ENCODE measurements at places on chromosomes 2 and 18.
A peak's percentile ranks its signal among the peaks of the same experiment; 100 is the strongest.

DNA sequence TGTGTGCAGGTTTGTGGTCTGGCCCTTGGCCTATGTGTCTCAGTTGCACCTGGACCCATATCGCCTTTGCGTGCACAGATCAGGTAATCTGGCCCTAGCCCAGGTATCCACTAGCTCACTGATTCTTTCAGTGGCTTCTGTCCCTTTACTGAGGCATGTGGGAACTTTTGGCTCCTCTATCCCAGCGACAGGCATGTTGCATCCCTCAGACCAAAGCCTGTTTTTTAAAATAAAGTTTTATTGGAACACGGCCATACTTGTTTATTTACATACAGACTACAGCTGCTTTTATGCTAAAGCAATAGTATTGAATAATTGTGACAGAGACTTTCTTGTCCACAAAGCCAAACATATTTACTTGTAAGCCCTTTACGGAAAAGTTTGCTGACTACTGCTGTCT is 39.9 kb upstream of the UPP2 start:
- DNase-seq: no peak

GRCh38 chr2:138846216-138846821 is 66.1 kb upstream of the NXPH2 start:
- no peak for DNase-seq

- DNase-seq: no peak
These were observed 235.7 kb downstream of the CDCA7 start for GRCh38 chr2:173590276-173590861.

GRCh38 chr2:235605312-235606003 is 111.6 kb downstream of the AGAP1 start:
- DNase-seq: no peak

GRCh38 chr18:62781893-62782292 is 66.6 kb downstream of the PHLPP1 start:
- no peak for DNase-seq

GRCh38 chr18:36316246-36316645 is 18.7 kb downstream of the FHOD3 start:
- DNase-seq: no peak

DNA sequence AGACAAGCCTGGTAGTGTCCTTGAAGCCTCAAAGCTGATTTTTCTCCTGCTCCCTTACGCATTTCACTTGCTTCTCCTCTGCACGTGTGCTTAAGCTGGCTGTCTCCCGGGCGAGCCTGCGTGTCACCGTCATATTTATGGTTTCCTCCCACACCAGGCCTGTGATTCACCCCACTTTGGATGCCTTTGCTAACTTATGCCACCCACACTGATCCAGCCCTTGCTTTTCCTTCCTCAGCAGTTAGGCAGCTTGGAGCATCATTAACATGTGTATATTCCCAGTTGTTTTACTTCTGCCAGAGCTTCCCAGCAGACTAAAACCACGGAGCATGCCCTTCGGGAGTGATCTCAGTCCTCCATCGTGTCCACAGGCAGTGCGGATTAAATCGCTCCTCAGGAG is 2.2 kb downstream of the ST3GAL5 start:
- peak; percentile 6 for DNase-seq

- DNase-seq: no peak
These were observed 121.7 kb upstream of the GLI2 start for GRCh38 chr2:120613742-120614571.

DNA sequence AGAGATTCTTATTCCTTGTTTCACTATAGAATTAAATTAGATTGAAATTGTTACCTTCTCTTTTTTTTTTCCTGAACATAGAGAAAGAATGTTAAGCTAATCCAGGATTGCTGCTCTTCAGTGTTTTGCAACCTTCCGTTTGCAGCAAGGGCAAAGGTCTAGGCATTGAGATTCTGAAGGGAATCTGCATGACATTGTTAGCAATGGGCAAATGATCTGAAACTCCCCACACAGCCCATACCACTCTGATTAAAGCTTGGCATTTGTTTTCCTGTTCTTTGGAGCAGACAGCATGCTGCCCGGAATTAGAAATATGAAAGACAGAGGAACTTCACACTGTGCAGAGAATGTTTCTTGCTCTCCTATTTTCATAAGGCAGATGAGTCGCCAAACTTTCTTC is 551.8 kb downstream of the SOCS6 start:
- DNase-seq: no peak

DNA sequence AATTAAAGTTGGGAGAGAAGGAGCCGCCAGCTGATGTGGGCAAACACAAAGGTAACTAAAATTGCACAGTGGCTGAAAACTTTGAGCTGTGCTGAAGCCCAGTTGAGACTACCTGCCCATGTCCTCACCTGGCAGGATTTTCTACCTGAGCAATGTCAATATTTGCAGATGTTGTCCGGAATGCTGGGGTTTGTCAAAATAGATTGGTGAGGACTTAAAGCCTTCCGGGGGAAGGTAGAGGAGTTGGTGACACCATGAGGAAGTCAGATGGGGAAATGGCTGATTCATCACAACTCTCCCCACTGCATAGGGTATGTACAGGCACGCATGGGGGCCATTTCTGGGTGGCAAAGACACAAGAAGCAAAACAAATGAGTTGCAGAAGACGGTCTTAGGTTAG is 114.9 kb downstream of the ALK start:
- no peak for DNase-seq

GRCh38 chr18:42583283-42583731 is 532.2 kb downstream of the RIT2 start:
- DNase-seq: no peak

GRCh38 chr2:232883116-232883721 is 13.2 kb downstream of the SNORC start:
- no peak for DNase-seq

- DNase-seq: no peak
These were observed 23.3 kb downstream of the GNLY start for GRCh38 chr2:85717308-85718008.

DNA sequence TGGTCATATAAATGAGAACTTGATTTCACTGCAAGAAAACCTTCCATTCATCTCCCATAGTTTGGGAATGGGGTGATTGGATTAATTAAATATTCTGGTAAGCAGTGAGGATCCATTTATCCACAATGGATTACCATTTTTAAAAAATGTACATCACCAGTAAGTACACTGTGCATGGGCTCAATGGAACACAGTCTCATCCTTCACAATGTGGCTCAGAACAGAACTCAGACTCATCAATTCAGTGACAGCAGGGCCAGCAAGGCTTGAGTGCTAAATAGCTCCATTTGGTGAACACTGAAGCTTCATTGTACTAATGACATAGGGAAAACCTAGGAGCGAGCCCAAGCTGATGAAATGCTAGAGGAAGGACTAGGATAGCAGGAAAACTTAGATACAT is 223.8 kb downstream of the CMPK2 start:
- no peak for DNase-seq

GRCh38 chr2:96393989-96394761 is 58.6 kb downstream of the NCAPH start:
- no peak for DNase-seq

DNA sequence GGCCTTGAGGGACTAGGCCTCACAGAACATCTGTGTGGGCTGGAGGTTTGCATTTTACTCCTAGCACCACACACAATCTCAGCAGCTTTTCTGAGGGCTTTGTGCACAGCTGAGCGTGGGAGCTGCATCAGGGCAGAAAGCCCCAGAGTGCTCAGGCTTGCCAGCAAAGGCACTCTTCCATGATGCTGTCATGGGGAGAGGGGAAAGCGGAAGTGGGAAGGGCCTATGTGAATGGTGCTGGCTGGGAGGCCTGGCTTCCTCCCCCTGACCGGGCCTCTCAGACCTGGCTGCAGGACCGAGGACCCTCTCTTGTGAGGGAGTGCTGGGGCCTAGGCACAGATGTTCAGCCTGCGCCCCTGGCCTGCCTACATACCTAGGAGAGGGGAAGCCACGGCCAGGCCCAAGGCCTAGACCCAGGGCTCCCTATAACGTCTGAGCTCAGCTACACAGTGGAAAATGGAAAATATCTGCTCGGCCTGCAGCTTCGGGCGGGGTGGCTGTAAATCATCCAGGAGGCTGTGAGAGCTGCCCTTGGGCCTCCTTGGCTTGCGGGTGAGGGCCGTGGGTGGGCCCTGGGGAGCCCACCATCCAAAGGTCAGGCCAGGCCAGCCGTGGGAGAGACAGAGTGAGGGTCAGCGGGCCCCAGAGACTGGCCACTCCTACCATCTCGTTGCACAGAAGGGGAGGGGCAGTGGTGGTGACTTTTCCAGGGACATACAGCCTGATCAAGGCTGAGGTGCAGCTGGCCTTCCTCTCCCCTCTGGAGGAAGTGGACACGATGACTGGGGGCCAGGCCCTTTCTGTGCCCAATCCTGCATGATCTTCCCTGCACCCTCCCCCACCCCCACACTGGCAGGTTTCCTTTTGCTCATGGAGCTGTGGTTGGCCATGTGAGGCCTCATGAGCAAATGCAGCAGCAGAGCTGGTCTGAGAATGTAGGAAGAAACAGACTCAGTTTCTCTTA is 22.8 kb downstream of the GLI2 start:
- no peak for DNase-seq

DNA sequence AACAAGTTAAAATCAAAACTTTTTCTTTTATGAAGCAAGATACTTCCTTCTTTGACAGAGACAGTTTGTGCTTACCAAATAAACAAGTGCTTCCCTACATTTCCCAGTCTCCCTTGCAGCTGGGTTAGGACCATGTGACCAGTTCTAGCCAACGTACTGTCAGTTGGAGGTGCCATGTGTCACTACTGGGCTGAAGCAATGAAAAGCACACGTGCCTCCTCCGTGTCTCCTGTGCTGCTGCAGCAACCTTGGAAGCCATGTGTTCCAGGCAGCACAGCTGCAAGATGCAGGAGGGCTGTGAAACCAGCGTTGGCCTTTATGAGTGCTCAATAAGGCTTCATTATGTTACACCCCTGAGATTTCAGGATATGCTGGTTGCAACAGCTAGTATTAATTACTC is 93.2 kb downstream of the DHRS9 start:
- no peak for DNase-seq

DNA sequence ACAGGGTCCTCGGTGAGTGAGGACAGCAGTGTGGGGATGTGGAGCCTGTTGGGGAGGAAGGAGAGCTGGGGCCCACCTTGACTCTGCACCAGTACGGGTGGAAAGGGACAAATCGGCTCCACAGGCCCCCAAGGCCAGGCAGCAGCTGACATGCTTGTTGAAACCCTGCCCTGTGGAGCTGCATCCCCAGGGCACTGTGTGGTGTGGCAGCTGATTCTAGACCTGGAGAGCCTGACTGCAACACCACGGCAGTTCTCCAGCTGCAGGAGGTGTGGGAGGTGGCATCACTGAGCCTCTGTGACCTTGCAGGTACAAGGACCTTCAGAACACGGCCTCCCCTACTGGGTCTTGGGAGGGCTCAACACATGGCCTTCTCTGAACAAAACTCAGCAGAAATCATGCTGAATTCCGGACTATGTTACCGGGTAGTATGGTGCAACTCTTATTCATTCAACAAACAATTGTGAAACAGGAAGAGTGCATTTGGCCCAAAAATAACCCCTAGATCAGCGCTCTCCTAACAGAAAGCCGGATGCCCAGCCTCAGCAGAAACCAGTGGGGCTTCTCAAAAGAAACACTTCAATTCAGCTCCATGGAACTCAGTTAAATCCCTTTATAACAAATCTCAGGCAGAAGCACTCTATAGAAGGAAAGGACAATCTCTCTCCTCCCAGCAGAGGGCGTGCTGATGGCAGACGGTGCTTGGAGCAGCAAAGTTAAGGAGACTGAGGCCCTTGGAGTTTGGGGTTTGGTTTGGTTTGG is 104.4 kb upstream of the SALL3 start:
- DNase-seq: no peak

DNA sequence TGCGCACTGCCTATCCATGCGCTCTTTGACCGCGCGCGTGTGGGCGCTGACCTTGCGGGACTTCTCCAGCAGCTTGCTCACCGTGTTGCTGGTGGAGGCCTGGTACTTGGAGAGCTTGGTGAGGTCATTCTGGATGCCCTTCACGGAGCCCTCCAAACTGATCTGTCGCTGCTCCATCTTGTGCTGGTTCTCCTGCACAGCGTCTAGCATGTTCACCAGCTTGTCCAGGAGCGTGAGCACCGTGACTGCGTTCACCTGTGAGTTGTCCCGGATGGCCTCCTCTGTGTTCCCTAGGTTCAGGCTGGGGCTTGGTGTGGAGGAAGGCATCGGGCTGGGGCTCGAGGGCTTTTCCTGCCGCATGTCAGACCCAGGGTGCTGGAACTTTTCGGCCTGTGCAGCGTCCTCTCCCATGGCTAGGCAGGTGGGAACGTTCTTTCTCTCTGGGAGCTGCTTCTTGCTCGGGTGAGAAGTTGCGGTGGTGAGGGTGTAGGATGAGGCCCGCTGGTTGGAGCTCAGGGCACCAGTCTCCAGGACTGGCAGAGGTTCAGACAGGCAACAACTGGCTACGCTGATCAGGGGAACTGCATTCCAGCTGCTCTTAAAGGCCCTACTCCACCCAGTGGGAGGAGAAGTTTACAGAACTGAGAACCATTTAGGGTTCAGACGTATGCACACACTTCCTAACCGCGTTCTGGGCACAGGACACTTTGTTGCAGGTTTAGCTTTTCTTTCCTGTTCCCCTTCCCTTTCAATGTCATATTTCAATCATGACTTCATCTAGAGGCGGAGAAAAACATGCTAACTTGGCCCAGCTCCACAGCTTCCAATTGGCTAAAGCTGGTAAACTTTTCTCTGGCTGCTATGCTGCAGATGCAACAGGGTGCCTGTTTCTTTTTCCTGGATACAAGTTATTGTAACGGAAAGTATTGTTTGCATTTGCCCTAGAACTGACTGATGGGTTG is at the start of gene CAVIN2:
Gene CAVIN2 (minus strand): TSS at position 574 of the 962 bp plus-strand sequence. CDS start 163 bp downstream, at position 411.
- DNase-seq: no peak

DNA sequence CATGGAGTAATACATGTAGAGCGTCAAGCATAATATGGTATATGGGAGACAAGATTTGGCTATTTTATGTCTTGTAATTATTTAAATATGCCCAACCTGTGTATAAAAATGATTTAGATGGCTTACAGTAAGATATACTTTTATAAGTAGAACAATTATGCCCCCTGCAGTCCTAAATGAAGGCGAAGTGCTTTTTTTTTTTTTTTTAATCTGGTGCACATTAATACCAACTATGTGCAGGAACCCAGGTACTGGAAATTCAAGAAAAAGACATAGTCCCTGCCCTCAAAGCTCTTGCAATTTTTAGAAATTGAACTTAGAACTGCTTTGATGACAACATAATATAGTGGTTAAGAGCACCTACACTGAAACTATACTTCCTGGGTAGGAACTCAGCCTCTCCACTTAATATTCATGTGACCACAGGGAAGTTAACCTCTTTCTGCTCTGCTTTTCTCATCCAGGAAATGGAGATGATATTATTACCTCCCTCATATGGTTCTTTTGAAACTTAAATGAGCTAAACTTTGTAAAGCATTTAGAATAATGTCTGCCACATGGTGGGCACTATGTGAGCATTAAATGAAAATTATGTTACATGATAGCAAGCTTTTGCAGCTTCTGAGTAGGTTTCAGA is 38.1 kb downstream of the AFTPH start:
- no peak for DNase-seq

GRCh38 chr2:21280793-21281192 is 157.0 kb downstream of the TDRD15 start:
- DNase-seq: no peak

GRCh38 chr18:76394780-76395476 is 100.1 kb downstream of the ZNF516 start:
- no peak for DNase-seq
